ENCODE measurements at places on chromosomes 4 and X.

DNA sequence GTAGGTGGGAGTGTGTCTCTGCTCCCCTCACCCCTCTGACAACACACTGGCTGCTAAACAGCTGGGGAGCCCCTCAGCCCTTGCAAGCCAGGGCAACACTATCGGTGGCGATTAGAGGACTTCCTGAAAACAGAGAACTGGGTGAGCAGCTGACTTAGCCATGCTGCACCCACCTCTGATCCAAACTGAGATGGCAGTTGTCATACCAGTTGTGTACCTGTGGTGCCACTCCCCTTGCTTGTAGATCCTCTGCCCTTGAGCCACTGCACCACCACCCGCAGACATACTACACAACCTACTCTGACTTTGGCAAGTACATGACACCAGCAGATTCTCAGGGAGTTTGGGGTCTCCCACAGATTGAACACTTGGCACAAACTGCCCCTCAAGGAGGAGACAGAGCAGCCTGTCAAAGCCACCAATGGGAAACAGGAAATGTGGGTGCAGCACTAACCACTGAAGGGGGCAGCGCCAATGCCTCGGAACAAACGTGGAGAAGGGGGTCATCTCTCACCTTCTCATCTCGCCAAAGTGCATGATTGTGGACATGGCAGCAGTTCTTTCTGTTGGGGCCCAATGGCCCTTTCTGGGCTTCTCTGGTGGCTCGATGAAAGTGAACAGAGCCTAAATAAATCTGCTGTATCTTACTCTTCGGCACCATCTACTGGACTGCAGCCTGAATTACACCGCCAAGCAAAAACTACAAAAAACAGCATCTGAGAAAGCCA lies 119.8 kb downstream of the NEK1 start:
- DNase-seq, result no peak

- DNase-seq, result no peak
Observed at GRCh38 chr4:54082168-54082567, 17.8 kb upstream of the CHIC2 start.

- no peak for DNase-seq
Observed at GRCh38 chrX:19350941-19351384, 7.2 kb downstream of the PDHA1 start.

DNA sequence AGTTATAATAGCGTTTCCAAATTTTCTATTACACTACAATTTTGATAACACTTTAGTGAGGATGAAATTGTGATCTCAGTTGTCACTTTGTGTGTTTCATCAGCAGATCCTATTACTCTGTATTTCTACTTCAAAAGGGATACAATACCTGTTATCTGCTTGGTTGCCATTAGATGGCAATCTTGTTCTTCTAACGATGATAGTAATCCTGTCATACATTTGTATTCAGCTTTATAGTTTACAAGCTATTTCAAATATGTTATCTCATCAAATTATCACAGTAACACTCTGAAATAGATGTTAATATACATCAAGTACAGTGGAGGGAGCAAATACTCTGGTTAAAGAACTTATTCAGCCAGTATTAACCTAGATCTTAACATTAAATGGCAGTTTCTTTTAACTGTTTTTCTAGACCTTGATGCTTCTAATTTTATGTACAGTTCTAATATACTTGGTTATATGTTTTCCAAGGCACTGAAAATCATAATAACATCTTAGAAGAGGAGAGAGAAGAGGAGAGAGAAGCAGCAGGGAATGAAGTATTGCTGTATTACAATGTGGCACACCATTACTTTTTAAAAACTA lies 292.0 kb downstream of the CCSER1 start:
- no peak for DNase-seq

- DNase-seq, result no peak
Observed at GRCh38 chrX:21174439-21174838, 199.8 kb upstream of the CNKSR2 start.

- no peak for DNase-seq
Observed at GRCh38 chrX:37942170-37942569, 64.2 kb upstream of the SYTL5 start.

Data from activated effector memory CD4-positive, alpha-beta T cell treated with Interleukin-2 at 50 U/mL for 16 hours (primary cell).